Choroid plexus epithelial cell (primary cell): ENCODE measurements at places on chromosomes 13 and 19.
A peak's percentile ranks its signal among the peaks of the same experiment; 100 is the strongest.

GRCh38 chr19:19860756-19861390 lies 4.8 kb upstream of the ZNF253 start:
- peak; percentile 22 for DNase-seq

DNA sequence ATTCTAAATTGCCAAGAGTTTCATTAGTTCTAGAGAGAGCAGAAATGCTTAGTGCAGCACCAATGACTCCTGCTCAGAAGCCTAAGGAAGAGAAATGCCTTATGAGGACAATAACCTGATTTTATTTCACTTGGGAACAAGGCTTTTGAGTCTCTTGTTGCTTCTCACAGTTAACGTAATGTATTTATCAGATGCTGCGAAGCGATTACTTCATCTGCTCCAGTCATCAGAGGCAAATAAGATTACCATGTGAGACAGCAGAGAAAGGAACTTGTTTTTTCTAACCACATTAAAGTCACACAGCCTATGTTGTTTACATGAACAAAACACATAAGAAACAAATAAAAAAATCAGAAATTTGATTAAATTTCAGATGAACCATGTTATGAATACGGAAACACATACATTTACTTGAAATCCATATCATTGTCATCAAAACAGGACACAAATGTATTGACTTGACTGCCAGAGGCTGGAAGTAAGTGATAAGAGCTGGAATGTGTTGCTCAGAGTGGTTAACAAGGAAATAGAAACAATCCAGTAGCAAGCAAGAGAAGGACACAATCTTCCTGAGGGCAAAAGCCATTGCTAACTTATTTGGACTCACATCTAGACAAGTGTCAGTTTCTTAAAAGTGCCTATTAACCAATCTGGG lies 147.3 kb downstream of the LHFPL6 start:
- peak; percentile 72 for DNase-seq

DNA sequence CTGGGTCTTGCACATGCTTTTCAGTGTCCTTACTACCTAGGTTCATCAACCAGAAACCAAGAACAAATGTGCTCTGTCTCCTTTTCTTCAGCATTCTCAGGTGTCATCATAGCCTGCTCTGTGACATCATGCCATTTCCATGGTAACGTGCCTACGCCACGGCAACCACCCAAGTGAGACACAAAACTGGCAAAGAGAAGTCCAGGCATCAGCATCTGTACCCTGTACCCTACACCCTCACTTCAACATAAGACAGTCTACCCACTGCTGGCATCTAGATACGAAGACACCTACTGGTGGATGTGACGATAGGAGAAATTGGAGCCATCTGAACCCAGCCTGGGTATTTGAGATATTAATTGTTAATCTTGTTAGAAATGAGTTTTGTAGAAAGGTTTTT lies 13.3 kb downstream of the ZC3H4 start:
- no peak for DNase-seq

DNA sequence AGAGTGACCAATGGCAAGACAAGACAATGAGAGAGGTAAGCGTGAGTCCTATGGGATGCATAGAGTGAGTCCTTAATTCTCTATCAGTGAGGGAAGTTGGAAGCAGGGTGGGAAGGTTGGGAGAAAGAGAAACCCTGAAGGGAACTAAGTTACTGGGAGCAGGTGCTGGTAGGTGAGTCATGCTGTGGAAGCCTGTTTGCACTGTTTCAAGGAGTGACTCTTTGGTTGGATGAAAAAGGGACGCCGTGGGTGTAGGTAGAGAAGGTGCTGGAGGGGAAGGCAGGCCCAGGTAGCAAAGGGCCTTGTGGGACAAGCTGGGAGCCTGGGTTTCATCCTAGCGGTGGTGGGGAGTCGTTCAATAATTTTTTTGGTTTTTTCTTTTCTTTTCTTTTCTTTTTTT lies 21.9 kb downstream of the IGFL1 start:
- no peak for DNase-seq

DNA sequence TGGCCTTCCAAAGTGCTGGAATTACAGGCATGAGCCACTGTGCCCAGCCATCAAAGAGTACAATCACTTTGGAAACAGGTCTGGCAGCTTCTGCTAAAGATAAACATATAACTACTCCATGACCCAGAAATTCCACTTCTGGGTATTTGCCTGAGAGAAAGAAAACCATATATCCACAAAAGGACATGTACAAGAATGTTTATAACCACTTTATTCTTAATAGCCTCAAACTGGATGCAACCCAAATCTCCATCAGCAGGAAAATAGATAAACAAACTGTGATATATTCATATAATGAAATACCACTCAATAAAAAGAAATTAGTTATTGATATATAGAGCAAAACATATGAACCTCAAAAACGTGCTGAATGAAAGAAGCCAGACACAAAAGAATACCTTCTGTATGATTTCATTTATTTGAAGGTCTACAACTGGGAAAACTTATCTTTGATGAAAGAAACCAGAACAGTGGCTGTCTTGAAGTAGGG lies 40.5 kb downstream of the TEX26 start:
- peak; percentile 41 for DNase-seq

GRCh38 chr19:39307046-39307821 lies 11.0 kb downstream of the IFNL1 start:
- no peak for DNase-seq

DNA sequence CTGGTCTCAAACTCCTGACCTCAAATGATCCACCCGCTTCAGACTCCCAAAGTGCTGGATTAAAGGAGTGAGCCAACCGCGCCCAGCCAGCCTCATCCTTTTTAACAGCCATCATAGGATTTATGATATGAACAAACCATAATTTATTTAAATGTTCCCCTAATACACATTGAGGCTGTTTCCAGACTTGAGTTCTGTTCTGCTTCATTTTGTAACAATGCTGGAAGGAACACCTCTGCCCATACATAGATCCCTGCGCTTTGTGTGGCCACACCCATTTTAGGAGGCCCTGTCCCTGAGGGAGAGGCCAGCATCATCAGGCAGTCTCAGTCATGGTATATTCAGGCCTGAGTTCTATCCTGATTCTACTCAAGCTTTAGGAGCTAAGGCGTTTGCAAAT lies 35.9 kb downstream of the TPT1 start:
- DNase-seq: no peak

GRCh38 chr13:22169473-22169872 lies 498.6 kb downstream of the FGF9 start:
- no peak for DNase-seq

- DNase-seq: peak; percentile 75
Observed at GRCh38 chr19:1232652-1233072, 5.1 kb downstream of the CBARP start.

GRCh38 chr19:14105680-14106079 lies 11.9 kb downstream of the PRKACA start:
- DNase-seq: no peak

DNA sequence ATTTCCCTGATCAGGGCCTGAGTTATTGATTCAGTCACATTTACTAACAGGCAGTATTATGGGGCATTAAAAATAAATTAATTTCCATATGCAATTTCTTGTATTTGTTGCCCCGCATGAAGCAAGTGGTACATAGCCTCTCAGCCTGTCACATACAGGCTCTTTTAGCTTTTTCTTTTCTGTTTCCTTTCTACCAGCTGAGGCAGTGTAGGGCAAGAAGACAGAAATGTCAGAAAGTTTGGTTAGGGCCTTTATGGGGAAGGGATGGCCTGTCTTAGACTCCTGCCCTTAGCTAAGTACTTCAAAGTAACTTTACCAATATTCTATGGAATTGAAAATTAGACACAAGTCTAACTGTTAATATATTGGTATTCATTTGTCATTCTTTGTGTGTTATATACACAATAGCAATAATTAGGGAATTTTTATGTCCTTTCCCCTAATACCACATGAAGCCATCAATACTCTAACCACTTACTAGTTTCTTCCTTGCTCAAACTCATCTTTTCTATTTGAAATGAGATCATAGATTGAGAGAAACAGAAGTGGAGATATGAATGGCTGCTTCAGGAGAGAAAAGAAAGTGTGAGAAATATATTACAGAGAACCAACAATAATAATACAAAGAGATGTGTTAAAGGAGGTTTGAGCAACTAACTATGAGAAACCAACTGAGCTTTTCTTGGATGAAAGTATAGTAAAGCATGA lies 669.6 kb downstream of the PCDH17 start:
- DNase-seq: no peak

DNA sequence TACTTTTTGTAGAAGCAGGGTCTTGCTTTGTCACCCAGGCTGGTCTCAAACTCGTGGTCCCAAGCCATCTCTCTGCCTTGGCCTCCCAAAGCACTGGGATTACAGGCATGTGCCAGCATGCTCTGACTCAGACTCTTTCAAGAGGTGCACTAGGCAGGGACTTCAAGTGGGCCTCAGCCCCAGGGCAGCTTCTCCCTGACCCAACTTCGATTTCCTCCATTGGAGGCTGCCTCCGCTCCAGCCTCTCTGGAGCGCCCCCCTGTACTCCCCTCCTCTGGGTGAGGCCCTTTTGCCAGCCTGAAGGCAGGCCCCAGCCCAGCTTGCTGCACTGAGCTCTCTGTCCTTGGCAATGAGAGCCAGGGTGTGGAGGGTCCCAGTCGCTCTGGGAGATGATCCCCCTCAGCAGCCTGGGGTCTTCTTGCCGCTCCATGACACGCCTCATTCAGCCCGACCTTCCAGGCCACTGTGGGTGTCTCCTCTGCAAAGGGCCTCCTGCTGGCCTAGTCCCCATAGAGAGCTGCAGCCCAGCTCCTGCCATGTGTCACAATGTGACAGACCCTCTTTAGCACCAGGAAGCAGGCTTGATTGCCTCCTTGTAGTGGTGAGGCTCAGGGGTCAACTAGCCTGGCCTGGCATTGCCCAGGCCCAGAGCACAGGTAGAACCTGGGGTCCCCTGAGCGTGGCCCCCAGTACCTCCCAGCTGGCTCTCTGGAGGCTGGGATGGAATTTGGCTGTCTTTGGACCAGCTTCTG lies 16.4 kb downstream of the CARM1 start:
- DNase-seq: no peak

- DNase-seq: no peak
Observed at GRCh38 chr13:20567881-20568528, 1.0 kb downstream of the IFT88 start.

DNA sequence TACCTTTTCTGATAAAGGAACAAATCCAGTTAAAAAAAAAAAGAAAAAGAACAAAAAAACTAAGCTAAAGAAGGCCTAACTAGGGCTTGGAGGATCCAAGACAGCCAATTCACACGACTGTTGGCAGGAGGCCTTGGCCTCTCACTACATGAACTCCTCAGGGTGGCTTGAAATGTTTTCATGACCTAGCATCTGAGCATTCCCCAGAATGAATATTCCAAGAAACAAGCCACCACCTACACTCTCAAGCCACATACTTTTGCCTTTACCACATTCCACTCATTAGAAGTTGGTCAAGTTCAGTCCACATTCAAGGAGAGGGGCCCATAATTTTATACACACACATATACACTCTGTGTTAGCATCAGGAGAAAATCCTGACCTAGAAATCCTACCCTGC lies 97.6 kb upstream of the SIAH3 start:
- DNase-seq: peak; percentile 84

- DNase-seq: no peak
Observed at GRCh38 chr19:47179653-47180310, 49.1 kb downstream of the SAE1 start.

GRCh38 chr19:41945135-41945766 lies 13.9 kb downstream of the RABAC1 start:
- no peak for DNase-seq

- no peak for DNase-seq
Observed at GRCh38 chr19:31574251-31574973, 225.2 kb upstream of the TSHZ3 start.

- DNase-seq: peak; percentile 9
Observed at GRCh38 chr13:46812301-46812797, 15.4 kb upstream of the ESD start.

DNA sequence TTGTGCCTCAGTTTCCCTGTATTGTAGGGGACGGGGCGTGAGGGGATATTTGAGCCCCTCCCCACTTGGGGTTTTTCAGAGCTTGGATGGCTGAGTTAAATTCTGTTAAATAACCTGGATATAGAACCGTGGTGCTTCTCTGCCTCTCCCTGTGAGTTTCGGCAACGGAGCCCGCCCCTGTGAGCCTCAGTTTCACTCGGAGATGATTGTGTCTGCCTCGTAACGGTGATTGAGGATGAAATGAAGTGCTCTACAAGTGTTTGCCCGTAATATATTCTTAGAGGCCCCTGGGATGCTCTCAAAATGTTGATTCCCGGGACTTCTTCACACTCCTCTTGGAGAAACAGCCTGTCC lies 509 bp downstream of the KXD1 start:
- peak; percentile 19 for DNase-seq

DNA sequence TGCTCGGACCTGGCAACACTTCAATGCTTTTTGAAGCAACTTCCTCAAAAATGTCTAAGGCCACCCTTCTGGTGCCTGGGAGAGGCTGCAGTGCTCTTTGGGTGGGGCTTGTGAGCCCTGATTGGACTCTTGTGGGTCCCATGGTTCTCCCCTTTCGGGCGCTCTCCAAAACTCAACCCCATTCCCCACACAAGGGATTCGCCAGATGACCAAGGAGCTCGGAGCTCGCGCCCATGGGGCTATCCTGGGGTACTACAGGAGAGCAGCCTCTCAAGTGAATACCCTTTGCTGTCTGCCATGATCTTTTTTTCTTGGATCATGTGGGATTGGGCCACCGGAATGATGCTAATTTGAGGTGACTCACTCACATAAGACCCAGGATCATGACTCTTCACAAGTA lies 29.7 kb upstream of the KL start:
- DNase-seq: no peak

DNA sequence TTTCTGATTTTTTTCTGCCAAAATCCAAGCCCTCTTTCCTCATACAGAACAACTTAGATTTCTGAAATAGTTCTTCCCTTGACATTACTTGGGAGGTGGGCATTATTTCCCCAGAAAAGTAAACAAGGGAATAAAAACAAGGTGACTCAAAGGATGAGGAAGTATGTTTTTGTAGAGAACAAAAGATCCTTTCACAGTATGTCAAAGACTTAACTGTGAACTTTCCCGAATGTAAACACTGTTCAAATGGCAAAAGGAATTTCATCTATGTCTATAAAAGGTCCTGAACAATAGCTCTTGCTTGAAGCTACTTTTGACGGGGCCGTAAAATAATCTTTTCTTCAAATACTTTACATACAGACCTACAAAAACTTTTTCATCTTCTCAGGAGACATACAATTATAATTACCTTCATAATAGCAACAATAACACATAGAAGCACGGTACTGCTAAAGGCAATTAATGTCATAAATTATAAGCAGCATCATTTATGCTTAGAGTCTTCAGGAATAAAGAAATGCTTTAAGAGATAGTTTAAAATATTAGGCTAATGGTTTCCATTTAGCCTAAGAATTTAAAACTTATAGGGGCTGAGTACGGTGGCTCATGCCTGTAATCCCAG lies 191.1 kb downstream of the RGCC start:
- peak; percentile 82 for DNase-seq

DNA sequence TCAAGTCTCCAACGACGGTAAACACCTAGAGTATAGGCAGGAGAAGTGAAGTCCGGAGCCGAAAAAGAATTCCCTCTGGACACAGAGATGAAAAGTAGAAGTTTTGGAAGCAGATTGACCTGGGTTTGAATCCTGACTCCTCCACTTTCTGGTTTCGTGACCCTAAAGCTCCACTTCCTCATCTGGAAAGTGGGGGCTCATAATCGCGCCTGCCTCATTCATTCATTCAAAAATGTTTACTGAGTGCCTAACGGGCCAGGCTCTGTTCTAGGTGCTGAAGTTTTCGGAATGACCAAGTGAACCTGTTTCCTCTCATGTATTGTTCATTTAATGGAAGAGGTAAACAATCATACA lies 7.1 kb upstream of the EML2 start:
- peak; percentile 40 for DNase-seq

- peak; percentile 9 for DNase-seq
Observed at GRCh38 chr13:76210262-76210661, 574.1 kb downstream of the LMO7 start.
